ENCODE measurements at places on chromosomes 16 and 17. TPM values are rescaled to one million over a fixed set of nuclear protein-coding genes. Genes with fewer than 3 reads are reported as not detected.

CA7 gene
- not detected for polyA plus RNA-seq

SCNN1B gene
- not detected for polyA plus RNA-seq

LRRC37A gene
- 0.84 TPM for polyA plus RNA-seq

CORO6 gene
- polyA plus RNA-seq: 7.0 TPM

SSTR5 gene
- not detected for polyA plus RNA-seq

CACNG5 gene
- polyA plus RNA-seq: not detected

OVCA2 gene
- polyA plus RNA-seq: 27.9 TPM

C1QL1 gene
- polyA plus RNA-seq: 1.0 TPM

DNA sequence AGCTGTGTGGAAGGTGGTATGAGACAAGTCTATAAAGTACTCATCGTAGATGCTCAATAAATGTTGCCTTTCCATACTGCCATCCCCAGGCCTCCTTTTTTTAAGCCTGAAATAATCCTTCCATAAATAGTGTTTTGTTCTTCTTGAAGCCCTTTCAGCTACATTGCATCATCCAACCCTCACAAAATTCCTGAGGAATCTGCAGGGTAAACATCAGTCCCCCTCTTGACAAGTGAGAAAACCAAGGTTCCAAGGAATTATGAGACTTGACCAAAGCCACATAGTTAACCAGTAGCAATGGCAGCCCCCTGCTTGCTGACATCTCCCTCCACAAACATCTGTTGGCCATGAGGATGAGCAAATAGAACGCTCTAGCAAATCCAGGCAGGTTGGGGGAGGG, 89.7 kb upstream of the CCL1 start:
- peak; percentile 40 for DNase-seq

DNA sequence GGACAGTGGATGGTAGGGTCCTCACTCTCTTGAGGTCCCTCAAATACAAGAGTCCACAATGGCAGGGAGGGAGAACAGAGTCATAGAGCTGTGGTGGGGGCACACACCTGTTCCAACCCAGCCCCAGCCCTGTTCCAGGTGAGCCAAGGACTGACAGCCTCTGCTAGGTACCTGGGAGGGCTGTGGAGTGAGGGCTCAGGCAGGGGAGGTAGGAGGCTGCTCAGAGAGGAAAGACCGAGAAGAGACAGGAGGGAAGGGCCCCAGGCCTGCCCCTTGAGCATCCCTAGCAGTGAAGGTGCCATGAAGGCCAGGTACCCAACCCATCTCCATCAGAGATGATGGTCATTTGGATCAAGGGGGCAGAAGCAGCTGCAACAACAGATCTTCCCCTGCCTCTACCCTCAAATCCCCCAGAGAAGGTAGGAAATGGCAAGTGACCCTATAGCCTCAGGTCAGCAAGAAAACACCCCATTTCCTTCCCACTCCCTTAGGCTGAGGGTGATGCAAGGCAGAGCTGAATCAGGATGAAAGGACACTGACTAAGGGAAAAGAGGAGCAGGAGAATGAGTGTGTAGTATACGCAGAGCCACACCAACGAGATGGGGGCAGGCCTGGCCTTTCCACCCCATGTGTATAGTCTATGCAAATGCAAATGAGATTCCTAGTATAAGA, 28.6 kb downstream of the CD300LG start:
- DNase-seq: no peak

- no peak for DNase-seq
Measured at GRCh38 chr16:85477801-85478363, 135.2 kb upstream of the GSE1 start.

DNA sequence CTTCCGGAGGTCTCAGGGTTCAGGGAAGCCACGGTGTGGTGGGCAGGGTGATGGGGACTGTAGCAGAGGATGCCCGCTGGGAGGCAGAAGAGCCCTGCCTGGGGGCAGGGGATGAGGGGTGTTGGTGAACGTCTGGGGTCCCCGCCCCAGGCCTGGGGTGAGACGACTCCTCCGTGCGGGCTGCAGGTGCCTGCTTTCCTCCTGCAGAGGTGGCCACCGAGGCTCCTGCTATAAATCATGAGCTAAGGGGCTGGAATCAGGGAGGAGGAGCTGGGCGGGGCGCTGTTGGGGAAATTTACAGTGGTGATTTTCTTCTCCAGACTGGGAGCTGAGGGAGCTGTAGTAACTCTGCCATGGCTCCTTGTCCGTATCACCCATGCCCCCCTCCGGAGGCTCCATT, 167.0 kb downstream of the MRM1 start:
- no peak for DNase-seq

DNA sequence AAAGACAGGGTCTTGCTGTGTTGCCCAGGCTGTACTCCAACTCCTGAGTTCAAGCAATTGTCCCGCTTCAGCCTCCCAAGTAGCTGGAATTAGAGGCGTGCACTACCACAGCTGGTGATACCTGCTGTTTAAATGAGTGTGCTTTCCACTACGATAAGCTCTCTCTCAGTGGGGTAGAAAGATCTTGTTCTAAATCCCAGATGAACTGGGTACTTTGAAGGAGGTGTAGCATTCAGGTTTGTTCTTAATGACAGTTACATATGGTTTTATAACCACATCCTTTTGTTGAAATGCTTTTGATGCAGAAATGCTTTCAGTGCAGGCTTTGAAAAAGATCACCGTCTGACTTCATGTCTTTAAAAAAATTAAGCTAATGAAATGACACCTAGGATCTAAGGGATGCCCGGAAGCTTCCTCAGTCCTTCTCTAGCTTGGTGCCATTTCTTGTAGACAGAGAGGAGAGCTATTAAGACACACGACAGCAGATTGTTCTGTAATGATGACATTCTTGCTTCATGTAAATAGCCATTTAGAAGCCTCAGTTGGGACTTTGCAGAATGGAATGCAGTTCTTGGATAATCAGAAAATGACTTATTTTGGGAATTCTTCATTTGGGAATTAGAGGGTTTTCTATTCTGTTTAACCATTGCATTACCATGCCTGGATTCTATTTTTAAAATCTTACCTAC, 19.5 kb downstream of the PMM2 start:
- peak; percentile 12 for DNase-seq

DNA sequence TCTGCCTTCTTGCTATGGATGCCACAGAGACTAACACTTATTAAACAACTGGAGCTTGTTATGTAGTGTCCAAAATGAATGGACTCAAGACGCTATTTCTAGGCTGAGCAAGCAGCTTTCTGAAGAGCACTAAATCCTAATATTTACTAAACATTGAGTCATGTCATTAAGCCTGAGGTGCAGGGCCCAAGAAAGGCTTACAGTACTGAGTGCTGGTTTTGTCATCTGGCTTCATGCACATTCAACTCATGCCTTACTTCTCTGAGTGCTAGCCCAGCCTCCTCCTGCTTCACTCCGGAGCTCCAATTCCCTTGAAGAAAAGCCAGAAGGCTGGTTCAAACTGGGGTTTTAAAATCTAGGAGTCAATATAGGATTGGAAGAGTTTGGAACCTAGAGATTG, 363.3 kb upstream of the CDH5 start:
- DNase-seq: peak; percentile 21

- DNase-seq: peak; percentile 26
Measured at GRCh38 chr16:85029408-85029784, 1.8 kb downstream of the KIAA0513 start.

DNA sequence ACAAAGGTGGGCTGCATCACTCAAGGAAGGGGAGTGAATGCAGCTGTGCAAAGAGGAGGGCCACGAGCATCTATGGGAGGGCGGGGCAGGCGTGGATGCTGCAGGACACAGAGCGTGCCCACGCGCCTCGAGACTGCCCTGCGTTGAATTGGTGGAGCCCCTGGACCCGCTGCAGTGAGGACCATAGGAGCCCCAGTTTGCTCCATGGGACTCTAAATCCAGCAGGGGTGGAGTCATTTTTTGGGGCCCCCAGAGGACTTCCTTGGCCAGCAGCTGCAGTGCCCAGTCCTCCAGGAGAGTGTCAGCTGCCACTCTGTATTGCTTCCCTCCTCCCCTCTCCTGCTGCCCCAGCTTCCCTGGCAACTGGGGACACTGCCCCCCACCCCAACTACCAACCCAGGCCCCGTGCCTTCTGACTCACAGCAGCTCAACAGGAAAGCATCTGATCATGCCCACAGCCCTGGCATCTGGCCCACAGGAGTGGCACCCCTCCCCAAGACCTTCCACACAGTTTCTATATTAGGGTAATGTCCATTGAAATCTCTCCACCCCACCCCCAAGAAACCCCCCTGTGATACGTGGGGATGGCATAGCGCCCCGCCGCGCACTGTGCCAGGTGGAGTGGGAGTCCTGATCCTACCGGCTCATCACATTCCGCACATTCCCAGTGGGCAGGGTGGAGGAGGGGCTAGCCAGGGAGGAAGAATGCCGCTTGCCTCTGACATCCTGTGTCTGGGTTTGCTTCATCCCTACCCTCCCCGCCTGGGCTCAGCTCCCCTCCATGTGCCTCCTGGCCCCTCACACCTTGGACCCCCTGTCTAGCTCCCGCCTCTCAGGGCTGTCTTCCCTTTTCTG, 27.8 kb upstream of the ITGA3 start:
- DNase-seq: peak; percentile 63

DNA sequence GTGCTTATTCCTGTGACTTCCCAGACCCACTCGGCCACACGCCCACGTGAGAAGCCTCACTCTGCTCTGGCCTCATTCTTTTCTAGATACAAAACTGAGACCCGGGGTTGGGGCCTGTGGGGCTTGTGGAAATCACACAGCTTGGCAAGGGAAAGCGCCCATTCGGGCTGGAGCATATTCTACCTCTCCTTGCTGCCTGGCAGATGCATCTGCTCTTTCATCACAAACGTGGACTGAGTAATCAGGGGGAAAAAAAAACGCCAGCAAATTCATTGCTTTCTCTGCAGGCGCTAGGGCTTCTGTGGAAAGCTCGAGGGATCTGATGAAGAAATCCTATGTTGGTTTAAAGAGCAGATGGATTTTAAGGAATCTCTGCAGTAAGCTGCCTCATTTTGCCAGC, 44.4 kb downstream of the DNAH9 start:
- DNase-seq: no peak

DNA sequence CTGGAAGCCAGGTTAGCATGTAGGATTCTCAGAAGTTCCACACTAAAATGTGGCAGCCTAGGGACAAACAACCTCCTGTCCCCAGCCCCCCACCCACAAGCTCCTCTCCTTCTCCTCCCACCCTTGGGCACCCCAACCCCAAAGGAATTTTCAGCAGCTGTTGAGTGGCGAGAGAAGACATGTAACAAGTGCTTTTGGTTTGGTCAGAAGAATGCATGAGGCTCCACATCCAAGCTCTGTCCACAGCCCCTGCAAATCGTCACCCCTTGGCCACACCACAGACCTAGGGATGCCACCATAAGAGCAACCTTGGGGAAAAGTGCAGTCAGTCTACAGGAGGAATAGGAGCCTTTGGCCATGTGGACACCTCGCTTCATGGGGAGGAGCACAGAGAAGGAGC, 11.9 kb upstream of the RAB37 start:
- DNase-seq: no peak

GRCh38 chr17:33753452-33753851, 460.4 kb upstream of the ASIC2 start:
- DNase-seq: no peak

DNA sequence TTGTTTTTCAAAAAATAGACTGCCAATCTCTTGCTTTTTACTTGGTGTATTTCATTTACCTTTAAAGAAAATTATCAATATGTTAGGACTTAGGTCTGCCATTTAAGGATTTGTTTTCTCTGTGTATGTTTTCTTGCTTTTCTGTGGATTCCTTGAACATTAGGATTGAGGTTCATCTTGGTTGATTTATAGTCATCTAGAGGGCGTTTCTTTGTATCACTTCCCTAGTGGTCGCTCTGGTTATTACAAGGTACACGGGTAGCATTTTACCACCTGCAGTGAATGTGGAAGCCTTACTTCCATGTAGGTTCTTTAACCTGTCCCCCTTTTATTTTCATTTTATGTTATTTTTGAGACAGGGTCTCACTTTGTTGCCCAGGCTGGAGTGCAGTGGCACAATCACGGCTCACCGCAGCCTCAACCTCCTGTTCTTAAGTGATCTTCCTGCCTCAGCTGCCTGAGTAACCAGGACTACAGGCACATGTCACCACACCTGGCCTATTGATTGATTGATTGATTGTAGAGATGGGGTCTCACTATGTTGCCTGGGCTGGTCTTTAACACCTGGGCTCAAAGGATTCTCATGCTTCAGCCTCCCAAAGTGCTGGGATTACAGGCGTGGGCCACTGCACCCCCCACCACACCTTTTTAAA, 35.2 kb upstream of the CBX4 start:
- DNase-seq: peak; percentile 15

DNA sequence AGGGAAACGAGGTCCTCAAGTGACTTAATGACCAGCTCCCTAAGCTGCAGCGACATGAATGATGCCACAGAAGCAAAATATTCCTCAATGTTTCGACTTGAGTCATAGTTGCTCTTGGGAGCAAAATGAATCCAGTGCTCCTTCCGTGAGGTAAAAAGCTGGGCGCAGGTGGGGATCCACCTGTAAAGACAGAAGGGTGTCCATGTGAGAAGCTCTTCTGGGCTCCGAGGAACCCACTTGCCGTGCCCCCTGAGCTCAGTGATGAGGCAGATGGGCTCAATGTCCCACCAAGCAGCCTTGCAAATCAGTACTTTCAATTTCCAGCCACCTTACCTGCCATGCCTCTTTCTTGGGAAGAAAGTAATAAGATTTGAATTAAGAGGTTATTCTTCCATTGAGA, 25.5 kb downstream of the DNAH3 start:
- no peak for DNase-seq

GRCh38 chr17:73182616-73183310, 10.1 kb upstream of the COG1 start:
- no peak for DNase-seq

DNA sequence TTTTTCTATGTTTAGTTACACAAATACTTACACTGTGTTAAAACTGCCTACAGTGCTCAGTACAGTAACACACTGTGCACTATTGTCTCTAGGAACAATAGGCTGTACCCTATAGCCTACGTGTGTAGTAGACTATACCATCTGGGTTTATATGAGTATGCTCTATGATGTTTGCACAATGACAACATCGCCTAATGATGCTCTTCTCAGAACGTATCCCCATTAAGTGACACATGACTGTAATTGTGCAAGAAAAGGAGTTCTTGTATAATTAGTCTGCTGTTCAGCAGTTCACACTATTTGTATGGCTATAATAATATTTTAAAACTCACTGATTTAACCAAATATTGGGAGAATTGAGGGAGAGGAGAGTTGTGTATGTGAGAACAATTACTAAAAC, 173.7 kb downstream of the TRIM37 start:
- no peak for DNase-seq

GRCh38 chr16:9138731-9139501, 47.5 kb downstream of the HAPSTR1 start:
- DNase-seq: peak; percentile 70

All from fibroblast of lung (primary cell).